Anterior cingulate cortex (tissue), 58 donors: ENCODE measurements at places on chromosomes 3 and 15.

GRCh38 chr3:188267790-188268335 lies 113.9 kb downstream of the LPP start:
- DNase-seq = no peak

- no peak for DNase-seq
These were observed 4.6 kb upstream of the RUVBL1 start for GRCh38 chr3:128128251-128128650.

- DNase-seq = no peak
These were observed 279.1 kb upstream of the IGF1R start for GRCh38 chr15:98369081-98369716.

DNA sequence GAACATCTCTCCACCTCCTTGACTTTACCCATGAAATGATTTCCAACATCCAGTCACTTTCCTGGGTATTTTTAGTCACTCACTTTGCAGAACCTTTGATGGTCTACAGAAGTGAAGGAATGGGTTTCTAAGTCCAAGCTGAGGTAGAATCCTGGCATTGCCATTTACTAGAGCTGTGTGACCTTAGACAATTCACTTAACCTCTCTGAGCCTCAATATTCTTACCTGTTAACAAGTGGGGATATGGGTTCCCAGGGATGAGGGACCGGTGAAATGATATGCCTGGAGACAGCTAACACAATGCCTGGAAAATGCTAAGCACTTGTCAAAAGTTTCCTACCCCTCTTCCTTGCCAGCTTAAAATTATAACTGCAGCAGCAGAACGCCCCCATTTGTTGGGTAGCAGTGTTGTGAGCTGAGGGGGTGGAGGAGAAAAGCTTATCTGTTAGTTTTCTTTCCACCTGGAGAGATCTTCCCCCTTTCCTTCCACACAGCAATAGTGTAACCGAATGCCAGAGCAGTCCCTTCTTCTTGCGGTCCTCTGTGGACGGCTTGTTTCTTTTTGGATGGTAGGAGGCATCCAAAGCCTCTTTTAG lies 319.2 kb upstream of the LRRFIP2 start:
- no peak for DNase-seq

DNA sequence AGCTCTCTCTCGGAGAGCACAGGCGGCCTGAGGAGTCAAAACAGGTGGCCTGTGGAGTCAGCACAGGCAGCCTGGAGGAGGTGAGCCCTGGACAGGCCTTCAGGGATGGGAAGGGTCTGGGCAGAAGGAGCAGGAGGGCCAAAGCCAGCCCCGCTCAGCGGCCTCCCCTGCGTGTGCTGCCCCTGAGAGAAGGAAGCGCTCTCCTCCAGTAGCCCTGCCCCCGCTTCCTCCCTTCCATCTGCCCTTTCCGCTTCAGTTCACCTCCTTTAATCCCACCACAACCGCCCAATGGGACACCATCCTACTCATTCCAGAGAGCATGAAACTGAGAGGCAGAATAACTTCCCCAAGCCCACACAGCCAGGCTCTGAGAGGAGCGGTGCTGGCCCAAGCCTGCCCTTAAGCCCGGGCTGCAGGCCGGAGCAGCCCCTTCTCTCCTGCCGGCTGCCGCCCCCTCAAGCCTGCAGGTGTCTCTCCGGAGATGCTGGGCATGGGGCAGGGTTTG lies 3.2 kb upstream of the NR2E3 start:
- no peak for DNase-seq

GRCh38 chr3:197375001-197375441 lies 76.6 kb upstream of the DLG1 start:
- no peak for DNase-seq

- DNase-seq = no peak
These were observed 471.0 kb upstream of the SEMA6D start for GRCh38 chr15:47246317-47246716.

DNA sequence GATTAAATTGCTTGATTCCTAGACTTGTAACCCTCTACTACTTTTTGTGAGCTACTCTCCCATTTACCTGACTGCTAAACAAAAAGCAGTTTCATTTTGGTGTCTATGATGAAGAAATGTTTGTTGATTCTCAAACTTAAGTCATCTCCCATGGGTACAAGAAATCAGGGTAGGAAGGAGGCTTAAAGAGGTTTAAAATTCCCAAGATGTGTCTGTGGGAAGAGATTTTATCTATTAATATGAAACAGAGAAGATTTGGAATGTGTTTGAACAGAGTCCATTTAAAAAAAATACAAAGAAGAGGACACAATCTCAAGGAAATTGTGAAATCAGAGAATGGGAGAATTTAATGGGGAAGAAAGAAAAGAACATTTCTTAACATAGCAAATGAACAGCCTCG lies 14.8 kb downstream of the P3H2 start:
- DNase-seq = no peak

- no peak for DNase-seq
These were observed 14.1 kb upstream of the CA12 start for GRCh38 chr15:63395730-63396151.

DNA sequence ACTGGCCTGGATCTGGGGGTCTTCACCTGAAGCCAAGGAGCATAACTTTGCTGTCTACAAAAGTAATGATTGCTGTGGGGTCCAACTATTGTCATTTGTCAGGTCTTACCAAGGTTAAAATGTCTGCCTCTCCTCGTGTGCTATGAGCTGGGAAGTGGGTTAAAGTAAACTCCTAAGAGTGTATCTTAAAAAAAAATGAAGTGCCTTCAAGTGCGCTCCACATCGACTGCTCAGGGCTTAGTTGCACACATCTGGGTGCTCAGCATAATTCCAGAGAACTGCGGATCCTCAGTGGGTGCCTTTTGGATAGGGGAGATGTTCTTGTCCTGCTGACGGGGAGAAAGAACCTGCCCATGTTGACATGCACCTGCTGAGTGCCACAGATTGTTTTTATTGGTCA lies 40.9 kb downstream of the EFCAB12 start:
- DNase-seq = no peak

DNA sequence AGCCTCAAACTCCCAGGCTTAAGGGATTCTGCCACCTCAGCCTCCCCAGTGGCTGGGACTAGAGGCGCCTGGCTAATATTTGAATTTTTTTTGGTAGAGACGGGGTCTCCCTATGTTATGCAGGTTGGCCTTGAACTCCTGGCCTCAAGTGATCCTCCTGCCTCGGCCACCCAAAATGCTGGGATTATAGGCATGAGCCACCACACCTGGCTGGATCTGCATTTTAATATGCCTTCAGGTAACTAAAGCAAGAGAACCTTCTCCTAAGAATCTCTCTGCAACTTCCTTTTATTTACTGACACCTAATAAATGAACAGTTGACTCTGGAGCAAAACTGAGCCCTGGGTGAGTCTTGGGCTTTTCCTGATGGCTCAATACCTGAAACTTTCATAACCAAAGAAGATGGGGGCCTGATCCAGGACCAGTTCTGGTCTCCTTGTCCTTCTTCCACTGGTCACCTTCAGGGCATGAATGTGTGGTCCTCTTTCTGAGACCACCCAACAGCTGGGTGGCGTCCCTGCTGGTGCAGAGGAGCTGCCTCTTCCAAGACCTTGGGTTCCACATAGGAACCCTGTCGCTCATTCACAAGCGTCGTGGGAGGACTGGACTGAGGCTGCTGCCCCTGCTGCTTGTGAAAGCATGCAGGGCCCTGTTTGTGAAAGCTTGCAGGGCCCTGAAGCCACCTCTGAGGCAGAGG lies 28.2 kb downstream of the CCR9 start:
- DNase-seq = no peak

DNA sequence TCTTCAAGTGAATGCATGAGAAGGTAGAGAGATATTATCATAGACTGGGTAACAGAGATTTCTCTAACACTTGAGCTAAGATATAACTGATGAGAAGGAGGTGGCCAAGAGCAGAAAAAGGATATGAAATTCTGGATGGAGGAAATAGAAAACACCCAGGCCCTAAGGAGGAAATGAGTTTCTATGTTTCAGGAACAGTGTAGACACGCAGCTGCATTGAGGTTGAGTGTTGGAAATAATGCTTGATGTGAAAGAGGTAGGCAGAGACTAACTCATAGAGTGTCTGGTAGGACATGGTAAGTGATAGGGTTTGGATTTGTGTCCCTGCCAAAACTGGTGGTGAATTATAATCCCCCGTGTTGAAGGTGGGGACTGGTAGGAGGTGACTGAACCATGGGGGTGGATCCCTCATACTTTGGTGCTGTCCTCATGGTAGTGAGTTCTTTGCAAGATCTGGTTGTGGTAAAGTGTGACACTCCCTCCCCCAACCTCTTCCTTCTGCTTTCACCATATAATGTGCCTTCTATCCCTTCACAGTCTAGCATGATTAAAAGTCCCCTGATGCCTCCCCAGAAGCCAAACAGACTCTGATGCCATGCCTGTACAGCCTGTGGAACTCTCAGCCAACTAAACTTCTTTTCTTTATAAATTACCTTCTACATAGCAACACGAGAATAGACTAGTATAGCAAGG lies 787.3 kb downstream of the EDEM1 start:
- no peak for DNase-seq

GRCh38 chr15:41429003-41429890 lies 12.4 kb downstream of the RTF1 start:
- DNase-seq = no peak

GRCh38 chr3:49512781-49513355 lies 41.4 kb upstream of the BSN start:
- no peak for DNase-seq

- no peak for DNase-seq
These were observed 2.3 kb downstream of the SHOX2 start for GRCh38 chr3:158103887-158104327.

DNA sequence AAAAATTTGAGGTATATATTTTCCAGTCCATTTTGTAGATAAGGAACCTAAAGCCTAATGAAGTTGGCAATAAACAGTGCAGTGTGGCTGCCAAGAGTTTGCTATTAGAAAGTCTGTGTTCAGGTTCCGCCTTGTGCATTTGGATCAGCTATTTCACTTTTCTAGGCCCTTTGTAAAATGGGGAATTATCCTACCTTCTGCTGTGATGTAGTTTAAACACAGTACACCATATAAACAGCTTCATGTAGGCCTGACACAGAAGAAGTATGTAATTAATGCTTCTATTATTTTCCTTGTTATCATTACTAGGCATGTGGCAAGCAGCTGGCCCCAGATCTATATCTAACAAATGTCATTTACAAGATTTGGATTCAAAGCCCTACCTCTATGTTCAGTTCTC lies 456.3 kb downstream of the GABRG3 start:
- no peak for DNase-seq

- no peak for DNase-seq
These were observed 7.1 kb upstream of the TTC14 start for GRCh38 chr3:180594631-180595558.

GRCh38 chr15:99981191-99981647 lies 248.0 kb upstream of the LYSMD4 start:
- no peak for DNase-seq

DNA sequence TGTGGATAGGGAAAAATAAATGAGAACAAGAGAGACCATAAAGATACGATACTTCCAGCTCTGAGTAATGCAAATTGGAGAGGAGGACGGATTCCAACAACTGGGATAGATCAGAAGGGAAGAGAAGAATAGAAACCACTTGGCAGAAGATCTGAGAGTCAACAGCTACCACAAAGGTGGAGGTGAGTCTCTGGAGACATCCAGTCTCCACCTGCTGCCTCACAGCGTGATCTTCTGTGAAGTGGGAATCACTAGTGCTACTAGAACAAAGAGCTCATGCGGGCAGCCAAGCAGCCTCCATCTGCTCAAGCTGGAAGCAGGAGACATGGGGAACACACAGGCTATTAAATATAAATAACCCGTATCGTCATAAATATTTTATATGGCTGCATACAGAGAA lies 558.5 kb upstream of the CFAP20DC start:
- no peak for DNase-seq

- no peak for DNase-seq
These were observed 8.6 kb downstream of the NT5DC2 start for GRCh38 chr3:52524752-52525679.

DNA sequence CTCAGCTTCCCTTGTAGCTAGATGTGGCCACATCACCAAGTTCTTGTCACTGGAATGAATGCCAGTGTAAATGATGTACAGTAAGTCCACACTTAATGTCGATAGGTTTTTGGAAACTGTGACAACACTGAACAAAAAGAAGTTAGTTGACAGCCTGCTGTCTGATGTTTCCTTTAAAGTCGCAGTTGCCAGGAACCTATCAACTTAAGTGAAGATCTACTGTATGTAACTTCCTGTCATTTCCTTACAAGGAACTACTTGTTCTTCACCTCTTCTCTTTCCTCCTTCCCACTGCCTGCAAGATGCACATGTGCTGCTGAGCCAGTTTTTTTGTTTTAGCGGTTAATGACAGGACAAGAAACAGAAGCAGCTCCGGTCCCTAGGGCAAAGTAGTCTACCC lies 44.6 kb downstream of the HDGFL3 start:
- DNase-seq = no peak

DNA sequence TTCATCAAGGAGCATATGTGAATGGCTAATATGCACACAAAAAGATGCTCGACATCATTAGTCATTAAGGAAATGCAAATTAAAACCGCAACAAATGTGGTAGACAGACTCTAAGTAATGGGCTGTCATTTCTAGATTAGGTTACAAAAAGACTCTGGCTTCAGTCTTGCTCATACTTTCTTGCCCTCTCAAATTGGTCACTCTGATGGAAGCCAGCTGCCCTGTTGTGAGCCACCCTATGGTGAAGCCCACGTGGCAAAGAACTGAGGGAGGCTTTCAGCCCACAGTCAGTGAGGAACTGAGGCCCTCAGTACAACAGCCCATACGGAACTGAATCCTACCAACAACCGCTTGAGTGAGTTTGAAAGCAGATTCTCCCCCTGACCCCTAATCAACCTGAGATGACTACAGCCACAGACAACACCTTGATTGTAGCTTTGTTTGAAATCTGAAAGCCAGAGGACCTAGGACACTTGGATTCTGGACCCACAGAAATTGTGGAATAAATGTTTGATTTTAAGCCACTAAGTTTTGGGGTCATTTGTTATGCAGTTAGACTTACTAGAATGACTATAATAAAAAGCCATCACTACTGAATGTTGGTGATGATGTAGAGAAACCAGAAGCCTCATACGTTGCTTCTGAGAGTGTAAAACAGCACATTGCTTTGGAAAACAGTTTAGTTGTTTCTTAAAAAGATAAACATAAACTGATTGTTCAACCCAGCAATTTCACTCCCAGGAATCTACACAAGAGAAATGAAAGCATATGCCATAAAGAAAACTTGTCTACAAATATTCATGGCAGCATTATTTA lies 45.7 kb downstream of the EHHADH start:
- no peak for DNase-seq
